Mesothelial cell of epicardium (in vitro differentiated cells): ENCODE measurements at places on chromosomes 7 and 10.

- no peak for DNase-seq
These were observed 222.3 kb downstream of the PHTF2 start for GRCh38 chr7:78020874-78021249.

- no peak for DNase-seq
These were observed 4.7 kb downstream of the AGAP3 start for GRCh38 chr7:151091003-151091402.

DNA sequence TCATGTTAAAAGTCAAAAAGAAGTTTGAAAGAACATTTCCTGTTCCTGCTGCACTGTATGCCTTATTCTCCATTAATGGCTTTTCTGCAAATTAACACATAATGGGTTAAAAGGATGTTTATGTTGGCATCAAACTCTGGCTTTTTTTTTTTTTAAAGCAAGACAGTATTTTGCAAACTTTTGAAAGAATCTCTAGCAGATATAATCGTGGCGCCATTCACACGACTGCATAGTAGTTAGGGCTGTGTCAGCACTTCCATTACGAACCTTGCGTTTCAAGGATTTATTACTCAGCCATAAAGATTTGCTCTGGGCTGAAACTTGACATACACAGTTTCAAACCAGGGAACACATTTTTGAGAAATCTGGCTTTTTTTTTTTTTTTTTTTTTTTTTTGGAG lies 207.8 kb downstream of the DYNC1I1 start:
- DNase-seq, result no peak

- no peak for DNase-seq
These were observed 97.8 kb upstream of the TMEM168 start for GRCh38 chr7:112887976-112888375.

- no peak for DNase-seq
These were observed 82.8 kb upstream of the GRB10 start for GRCh38 chr7:50865450-50865849.

GRCh38 chr10:30422151-30422695 lies 11.8 kb upstream of the MAP3K8 start:
- DNase-seq, result no peak

- DNase-seq, result no peak
These were observed 3.3 kb upstream of the PDGFA start for GRCh38 chr7:522951-523314.

DNA sequence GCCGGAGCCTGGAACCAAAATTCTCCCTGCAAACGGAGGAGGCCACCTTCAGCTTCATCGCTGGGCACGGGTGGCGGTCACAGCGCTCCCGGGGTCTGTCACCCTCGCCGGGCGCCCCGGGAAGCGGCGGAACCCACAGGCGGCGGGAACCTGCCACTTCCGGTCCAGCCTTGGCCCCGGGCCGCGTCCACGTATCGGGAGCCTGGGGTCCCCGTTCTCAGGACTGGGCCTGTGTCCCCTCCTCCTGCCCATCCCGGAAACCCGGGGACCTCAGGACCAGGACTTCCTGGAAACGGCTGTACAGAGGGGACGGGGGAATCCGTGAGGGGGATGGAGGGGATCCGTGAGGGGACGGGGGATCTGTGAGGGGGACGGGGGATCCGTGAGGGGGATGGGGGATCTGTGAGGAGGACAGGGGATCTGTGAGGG lies 25.4 kb downstream of the PDGFA start:
- DNase-seq, result no peak

- DNase-seq, result no peak
These were observed 48.4 kb downstream of the DYNC1I1 start for GRCh38 chr7:95820778-95821177.

DNA sequence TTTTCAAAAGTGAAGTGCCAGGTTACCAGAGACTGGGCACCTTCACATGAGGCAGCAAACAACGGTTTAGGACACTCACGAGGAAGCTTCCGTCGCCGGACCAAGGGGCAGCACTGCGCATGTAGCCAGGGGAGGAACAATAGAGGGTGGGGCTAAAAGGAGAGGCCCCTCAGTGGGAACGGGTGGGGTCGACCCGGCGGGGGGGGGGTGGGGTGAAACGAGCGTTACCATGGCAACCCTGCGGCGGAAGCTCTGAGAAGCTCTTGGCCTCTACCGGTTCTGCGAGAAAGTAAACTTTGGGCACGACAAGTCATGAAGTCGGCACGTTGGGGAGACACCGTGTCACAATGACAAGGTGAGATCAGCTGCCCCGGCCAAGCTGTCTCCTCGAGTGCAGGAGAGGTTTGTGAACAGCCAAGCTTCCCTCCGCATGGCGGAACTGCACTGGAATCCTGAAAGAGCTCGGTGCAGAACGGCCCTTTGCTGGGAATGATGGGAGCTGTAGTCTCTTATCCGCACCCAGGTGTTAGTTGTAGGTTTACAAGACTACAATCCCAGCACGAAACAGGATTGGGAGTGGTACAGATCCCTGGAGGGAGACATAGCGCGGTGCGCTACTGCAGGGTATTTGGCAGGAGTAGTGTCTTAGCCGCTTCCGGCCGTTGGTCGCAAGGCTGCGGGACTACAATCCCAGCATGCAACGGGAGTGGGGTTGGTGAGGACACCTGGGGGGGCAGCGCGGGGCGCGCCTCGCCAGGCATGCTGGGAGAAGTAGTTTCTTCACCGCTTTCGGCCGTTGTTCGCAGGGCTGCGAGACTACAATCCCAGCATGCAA lies 72.8 kb upstream of the ZNF722 start:
- DNase-seq, result no peak

GRCh38 chr10:93337309-93337721 lies 144.8 kb downstream of the MYOF start:
- DNase-seq, result no peak

- DNase-seq, result no peak
These were observed 19.4 kb upstream of the ATRNL1 start for GRCh38 chr10:115073796-115074195.

DNA sequence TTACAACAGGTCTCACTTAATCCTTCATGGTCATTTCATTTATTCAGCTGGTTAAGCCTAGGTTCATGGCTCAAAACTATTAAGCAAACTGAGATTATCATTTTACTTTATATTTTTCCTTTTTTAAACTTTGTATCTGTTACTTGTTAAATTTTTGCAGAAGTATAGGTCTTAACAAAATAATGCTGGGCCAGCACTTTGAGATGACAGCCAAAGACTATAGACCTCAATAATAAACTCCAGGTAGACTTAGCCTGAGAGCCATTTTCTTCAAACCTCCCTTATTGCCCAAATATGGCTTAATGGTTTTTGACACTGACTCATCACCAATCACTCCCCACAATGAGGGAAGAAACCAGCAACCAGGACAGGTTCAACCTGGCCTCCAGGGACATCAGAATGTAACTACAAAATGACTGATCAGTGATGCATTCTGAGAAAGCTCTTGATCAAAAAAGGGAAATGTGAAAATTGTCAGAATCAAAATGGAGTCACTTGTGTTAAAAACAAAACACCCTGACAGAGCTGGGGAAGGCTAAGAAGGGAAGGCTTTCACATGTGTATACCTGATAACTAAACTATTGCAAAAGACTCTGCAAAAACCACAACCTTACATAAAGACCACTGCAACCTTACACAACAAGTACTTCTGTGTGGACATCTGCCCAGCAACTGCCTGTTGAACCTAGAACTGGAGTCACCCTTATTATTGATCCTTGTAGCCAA lies 2.1 kb upstream of the CCDC126 start:
- no peak for DNase-seq

DNA sequence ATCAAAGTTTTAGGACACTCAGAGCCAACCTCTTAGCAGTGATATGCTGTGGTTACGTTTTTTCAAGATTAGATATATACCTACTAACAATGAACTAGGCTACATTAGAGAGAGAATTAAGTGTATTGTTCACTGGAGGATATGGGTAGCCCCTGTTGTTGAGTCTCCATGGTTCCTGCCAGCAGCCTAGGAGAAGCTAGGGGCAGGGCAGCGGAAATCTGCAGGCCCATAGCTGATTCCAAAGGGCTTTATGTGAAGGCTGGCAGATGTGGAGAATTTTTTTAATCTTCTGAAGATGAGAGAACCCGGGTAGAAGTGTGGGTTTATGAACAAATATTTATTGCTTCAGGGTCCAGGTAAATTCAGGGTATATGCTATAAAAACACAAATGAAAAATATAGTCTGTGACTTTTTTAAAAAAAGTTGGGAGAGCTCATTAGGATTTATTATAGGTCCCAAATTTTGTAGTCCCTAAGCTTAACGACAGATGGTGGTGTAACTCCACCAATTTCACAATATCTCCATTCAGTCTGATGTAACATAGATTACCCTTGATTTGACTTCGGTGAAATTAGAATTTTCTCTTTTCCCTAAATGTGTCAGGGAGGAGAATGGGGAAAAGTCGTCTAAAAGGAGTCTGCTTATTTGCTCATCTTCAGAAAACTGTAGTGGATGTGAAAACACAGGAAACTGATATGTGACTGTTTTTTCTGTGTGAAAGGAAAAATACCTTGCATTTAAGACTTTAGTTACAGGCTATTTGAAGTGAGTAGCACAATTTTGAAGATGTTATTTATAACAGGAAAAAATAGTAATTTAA lies 163.0 kb upstream of the PPP1R3A start:
- DNase-seq, result no peak

DNA sequence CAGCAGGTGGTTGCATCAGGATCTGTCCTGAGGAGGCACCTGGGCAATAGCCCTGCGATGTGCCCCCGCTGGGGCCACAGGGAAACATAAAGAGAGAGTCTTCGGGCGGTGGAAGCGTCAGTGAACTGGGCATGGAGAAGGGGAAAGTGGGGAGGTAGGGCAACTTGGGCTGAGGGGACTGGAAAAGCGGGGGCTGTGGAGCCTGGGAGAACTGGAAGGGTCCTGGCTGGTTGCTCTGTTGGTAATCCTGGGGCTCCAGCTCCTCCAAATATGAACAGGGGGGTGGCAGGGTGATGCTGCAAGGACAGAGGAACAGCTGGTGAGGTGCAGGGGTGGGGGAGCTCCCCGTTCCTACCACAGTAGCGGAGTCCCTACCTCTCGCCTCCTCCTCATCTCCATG lies 5.2 kb downstream of the NOBOX start:
- no peak for DNase-seq

GRCh38 chr10:34046506-34047034 lies 712.1 kb upstream of the NRP1 start:
- DNase-seq, result no peak

- DNase-seq, result peak; percentile 95
These were observed 601.3 kb downstream of the GALNT17 start for GRCh38 chr7:71733107-71733870.

GRCh38 chr10:110528224-110528996 lies 30.7 kb downstream of the DUSP5 start:
- no peak for DNase-seq

- no peak for DNase-seq
These were observed 15.4 kb downstream of the OGDHL start for GRCh38 chr10:49746626-49747302.

DNA sequence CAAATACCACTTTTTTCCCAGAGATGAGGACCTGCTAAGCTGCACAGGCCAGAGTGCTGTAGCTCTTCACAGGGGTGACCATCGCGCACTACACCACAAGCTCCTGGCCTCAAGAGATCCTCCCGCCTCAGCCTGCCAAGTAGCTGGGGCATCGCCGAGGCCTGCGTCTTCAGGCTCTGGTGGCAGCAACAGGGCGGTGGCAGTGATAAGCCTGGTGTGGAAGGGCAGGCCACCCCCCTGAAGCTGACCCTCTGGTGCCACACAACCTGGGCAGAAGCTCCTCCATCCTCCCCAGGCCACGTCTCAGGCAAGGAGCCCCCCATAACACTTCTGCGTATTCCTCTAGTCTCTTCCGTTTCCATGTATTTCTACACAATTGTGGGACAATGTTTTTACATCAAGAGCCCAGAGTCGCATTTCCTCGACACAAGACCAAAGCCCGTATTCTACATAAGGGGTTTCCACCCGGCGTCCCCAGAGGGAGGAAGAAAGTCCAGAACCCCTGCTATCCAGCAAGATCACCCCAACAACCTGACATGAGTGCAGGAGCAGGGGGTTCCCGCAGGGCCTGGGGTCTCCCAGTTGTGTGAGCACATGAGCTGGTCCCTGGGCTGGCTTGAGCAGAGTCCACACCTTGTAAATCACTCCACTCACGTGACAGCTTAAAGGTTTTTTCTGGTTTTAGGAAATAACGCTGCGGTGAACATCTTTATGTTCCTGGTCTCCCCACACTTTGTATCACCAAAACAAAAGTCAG lies 37.6 kb upstream of the NCAPG2 start:
- DNase-seq, result no peak

- DNase-seq, result no peak
These were observed 50.3 kb downstream of the HIP1 start for GRCh38 chr7:75688200-75689136.

- no peak for DNase-seq
These were observed 40.4 kb downstream of the PDIA4 start for GRCh38 chr7:148987751-148988512.

DNA sequence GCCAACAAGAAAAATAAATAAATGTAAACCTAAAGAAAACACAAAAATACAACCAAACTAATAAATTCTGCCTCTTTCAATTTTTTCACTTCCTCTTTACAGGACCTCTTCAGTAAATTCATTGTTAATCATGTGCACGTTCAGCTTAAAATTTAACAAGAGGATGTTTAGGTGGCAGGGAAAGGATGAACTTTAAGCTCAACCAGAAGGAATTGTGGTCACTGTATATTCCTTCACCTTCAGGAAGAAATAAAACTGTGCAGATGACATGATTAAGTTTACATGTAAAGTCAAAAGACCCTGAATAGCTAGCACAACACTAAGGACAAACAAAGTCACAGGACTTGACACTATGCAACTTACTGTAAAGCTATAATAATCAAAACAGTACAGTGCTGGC lies 33.0 kb downstream of the KIF5B start:
- no peak for DNase-seq

- peak; percentile 10 for DNase-seq
These were observed 82.3 kb downstream of the UNCX start for GRCh38 chr7:1314908-1315450.

DNA sequence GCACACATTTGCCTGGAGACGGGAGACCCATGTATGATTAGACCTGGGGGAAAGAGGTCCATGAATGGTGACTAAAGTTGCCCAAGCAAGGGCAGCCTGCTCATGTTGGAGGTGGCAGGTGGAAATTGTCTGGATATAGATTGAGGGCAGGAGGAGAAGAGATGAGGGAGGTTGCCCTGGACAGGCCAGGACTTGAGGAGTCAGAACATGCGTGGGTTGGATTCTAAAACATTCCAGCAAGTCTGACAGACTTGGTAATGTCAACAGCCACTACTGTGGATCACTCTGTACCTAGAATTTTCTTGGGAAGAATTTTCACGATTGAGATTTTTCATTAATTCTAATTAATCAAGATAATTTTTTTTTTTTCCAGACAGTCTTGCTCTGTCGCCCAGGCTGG lies 19.1 kb upstream of the SVOPL start:
- DNase-seq, result no peak
